A172 (cell line): ENCODE measurements at places on chromosomes 6 and 20. TPM values are rescaled to one million over a fixed set of nuclear protein-coding genes. Genes with fewer than 3 reads are reported as not detected.

TMEM244 gene
- total RNA-seq, result not detected in 2 replicates

PLN gene
- total RNA-seq, result not detected in 2 replicates

SPO11 gene
- total RNA-seq, result not detected in 2 replicates

HLA-DOB gene
- not detected in 2 replicates for total RNA-seq

ACTL10 gene
- total RNA-seq, result not detected in 2 replicates

PANK2 gene
- total RNA-seq, result 62.1 and 97.0 TPM in 2 replicates

DCBLD1 gene
- 29.6 and 71.1 TPM in 2 replicates for total RNA-seq

PHACTR1 gene
- 0.55 and 1.6 TPM in 2 replicates for total RNA-seq

CDH4 gene
- 2.6 and 5.5 TPM in 2 replicates for total RNA-seq

BPIFB4 gene
- not detected in 2 replicates for total RNA-seq

PDE7B gene
- total RNA-seq, result 0.05 TPM in 1 of 2 replicates, not detected in the other

BCAS4 gene
- 21.4 and 43.8 TPM in 2 replicates for total RNA-seq

LAMP5 gene
- not detected in 2 replicates for total RNA-seq

NANP gene
- 10.8 and 14.7 TPM in 2 replicates for total RNA-seq

RIPPLY2 gene
- total RNA-seq, result not detected in 2 replicates

TMEM14A gene
- total RNA-seq, result 108 and 116 TPM in 2 replicates

LY6G6D gene
- not detected in 2 replicates for total RNA-seq

PARD6B gene
- total RNA-seq, result 3.2 and 4.7 TPM in 2 replicates

PACRG gene
- total RNA-seq, result not detected in 2 replicates

THBS2 gene
- total RNA-seq, result 137 and 151 TPM in 2 replicates

COL10A1 gene
- total RNA-seq, result not detected in 2 replicates

NKX2-2 gene
- total RNA-seq, result 4.4 TPM in 2 replicates
